ENCODE measurements at places on chromosomes 11 and 22.

DNA sequence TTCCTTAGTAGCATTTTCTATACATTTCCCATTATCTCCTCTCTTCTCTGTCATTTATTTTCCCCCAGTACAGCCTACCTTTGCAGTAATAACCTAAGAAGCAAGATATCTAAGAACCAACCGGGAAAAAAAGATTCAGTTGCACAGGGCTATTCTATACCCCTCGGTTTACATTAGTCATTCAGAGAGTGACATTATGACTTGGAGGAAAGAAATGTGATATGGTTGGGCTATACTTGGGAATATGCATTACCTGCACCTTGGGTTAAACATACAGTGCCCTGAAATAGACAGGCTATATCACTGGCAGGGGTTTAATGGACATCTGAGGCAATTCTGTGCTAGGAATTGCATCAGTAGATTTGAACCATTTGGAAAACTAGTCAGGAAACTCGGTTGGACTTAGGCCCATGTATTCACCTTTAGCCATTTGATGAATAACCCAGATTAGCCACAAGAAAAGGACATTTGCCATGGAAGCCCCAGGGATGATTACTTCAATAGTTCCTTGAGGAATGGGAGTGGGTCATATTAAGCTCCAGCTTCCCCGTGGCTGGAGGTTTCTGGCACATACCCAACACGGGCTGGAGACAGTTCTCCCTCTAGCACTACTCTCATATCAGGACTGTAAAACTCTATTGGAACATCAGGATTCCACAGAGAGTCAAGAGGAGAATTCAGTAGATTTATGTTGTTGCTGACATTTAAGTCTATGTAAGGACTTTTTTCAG is 973.2 kb downstream of the NTM start:
- DNase-seq, result no peak

DNA sequence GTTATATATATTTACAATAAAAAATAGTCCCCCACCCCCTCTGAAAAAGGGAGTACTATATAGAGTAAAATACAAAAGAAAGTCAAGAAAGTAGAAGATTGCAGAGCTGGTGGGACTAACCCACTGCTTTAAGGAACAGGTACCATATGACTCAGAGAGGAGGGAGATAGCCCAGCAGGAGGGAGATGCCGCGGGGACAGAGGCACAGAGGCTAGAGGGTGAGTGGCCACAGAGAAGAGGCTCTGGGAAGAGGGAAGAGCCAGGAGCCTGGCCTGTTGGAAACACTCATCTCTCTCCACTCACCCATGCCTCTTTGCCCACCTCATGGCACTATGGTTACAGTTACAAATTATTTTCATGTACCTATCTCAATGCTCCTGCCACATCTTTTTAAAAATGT is 53.6 kb upstream of the LYVE1 start:
- DNase-seq, result no peak

GRCh38 chr22:47596176-47596690 is 833.8 kb downstream of the TBC1D22A start:
- no peak for DNase-seq

- DNase-seq, result peak; percentile 21
Observed at GRCh38 chr22:24554313-24555164, at the start of gene GUCD1. Gene GUCD1, minus strand, starts transcription at chr22:24555138. Its CDS starts 147 bp downstream, at chr22:24554991.

DNA sequence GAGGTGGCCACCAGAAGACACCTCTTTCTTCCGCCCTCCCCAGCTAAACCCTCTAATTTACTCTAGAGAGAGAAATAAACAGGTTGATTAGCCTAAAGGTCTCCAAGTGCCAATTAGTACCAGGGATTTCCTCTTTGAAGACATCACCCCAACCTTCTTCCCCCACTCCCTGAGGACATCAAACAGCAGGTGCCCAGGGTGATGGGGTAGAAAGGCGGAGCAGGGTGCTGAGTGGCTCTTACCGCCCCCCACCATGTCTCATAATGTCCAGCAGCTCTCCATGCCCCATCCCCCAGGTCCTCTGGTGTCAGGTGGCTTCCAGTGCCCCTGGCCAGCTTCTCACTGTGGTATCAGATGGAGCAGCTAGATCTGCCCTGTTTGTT is 5.3 kb upstream of the GNAZ start:
- no peak for DNase-seq

GRCh38 chr11:119744577-119744976 is 15.6 kb upstream of the NECTIN1 start:
- no peak for DNase-seq

Measured in RWPE1 (cell line).